ENCODE measurements at places on chromosomes 7 and 10.

- DNase-seq = no peak
Observed at GRCh38 chr10:12513003-12513365, 163.6 kb downstream of the CAMK1D start.

DNA sequence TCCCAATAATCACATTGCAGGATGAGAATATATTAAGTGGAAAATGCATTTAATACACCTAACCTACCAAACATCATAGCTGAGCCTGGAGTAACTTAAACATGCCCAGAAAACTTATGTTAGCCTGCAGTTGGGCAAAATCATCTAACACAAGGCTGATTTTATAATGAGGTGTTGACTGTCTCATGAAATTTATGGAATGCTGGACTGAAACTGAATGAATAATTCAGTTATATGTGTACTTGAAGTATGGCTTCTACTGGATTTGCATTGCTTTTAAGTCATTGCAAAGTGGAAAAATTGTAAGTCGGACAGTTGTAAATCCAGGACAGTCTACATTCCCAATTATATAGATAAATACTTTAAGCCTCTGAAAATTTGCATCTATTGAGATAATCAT lies 5.4 kb downstream of the SFTPA1 start:
- DNase-seq = no peak

DNA sequence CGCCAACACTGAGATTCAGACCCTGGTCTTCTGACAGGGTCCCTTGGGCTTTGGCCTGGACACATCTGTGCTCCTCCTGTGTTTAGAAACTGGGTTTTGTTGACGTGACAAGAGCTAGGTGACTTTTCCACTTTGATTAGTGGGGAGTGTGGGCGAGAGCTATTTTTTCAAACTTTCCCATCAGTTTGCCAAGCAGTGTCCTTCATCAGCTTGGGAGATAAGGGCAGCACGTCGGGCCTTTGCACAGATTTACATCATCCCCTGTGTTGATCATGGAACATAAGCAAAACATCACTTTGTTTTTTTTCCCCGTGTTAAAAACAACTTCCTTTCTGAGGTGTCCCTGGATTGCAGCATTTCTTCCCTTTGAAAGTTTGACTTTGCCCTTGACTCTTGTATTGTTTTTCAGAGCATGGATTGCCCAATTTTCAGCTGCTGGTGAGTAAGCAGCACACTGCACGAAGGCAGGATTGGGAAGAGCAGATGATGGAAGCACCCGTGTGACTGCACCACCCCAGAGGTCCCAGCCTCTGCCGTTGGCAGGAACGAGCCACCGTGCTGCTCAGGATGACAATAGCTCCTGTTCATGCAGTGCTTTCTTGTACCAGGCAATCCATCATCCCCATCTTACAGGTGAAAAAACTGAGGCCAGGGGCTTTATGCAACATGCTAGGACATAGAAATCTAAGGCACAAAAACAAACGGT lies 6.4 kb upstream of the IGFBP1 start:
- DNase-seq = no peak

DNA sequence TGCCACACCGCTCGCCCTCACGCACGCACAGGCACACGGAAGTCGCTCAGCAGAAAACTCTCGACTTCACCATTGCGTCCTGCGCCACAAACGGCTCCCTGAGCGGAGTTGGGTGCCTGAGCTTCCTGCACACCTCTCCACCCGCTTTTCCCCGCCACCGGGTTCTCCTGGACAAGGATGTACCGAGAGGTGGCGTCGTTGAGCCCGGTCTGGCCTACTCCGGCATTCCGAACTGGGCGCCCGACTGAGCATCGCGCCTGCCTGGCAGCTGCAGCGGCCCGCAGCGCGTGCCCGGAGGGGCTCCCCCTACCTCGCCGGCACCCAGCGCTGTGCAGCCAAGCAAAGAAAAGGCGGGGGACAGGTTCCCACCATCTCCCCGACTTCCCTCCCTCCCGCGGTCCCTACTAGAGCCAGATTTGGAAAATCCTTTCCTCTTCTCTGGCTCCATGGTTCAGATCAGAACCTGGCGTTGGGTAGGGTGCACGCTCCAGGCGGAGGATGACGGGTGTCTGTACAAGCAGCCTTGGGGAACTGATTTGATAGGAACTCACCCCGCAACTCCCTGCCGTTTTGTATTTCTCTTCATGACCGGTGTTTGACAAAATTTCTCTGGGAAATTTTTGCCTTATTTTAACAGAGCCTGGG lies 1.7 kb downstream of the SORCS3 start:
- no peak for DNase-seq

- no peak for DNase-seq
Observed at GRCh38 chr7:9264395-9264794, 831.0 kb downstream of the NXPH1 start.

- no peak for DNase-seq
Observed at GRCh38 chr10:131816941-131817700, 83.7 kb upstream of the PPP2R2D start.

DNA sequence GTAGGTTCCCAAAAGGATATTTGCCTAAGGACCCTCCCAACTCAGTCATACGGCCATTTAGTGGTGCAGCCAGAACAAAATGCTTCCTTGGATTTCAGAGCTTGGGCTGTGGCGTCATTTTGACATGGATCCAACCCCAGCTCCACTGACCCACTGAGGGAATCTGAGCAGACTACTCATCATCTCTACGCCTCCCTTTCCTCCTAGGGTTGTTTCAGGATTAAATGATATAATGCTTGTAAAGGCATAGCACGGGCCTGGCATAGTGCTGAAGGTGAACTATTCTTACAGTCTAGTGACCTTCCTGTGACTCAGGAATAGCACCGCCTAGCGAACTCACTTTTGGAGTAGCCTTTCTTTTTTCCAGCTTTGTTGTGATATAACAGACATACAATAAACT lies 70.3 kb upstream of the LOXL4 start:
- no peak for DNase-seq

DNA sequence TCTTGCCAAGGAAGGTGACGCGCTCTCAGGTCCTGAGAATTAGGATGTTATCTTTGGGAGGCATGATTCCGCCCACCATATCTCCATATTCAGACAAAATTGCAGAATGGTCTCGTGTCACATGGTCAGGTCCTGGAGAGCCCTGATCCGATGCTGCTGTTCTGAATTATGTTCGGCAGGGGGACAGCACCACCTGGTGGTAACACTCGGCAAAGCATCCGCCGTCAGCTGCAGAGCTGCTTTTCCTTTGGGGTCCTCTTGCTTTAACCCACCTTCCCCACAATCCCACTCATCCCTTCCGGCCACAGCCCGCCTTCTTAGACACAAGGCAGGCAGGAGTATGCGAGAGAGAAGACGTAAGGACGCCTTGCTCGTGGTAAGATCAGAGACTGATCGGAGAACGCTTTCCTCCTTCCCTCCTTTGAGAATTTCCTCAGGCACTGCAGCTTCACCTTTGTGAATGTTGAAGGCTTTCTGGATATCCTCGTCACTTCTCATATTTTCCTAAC lies 327.8 kb upstream of the C7orf33 start:
- DNase-seq = peak; percentile 52

DNA sequence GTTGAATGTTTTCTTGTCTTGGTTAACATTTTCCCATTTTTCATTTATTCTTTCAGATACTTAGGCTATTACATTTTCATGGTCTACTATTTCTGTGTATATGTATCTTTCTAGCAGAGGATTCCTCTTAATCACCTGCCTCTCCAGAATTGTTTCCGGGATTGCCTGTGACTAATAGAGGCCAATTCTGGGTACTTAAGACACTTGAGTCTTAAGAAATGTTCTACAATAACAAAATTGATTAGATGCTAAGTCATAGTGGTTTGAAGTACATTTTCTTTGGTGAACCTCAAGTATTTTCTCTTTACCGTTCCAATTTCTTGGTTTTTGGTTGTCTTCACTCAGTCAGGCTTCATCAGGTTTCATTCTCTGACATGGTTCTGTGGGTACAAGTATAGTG lies 26.4 kb downstream of the BBS9 start:
- DNase-seq = no peak

- DNase-seq = no peak
Observed at GRCh38 chr7:55478700-55479099, 93.6 kb downstream of the VOPP1 start.

DNA sequence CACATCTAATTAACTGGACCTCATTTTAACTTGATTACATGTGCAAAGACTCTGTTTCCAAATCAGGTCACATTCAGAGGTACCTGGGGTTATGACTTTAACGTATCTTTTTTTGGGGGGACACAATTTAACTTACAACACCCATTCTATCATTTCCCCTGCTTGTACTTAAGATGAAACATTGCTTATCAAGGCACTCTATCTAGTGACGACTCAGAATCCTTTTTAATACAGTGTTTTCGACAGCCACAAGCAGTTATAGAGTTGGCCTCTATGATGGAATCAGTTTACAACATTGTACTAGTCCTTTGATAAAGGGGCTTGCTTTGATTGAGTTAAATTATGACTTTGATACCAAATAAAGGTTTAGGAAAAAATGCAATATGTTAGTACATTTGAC lies 22.7 kb downstream of the BBS9 start:
- no peak for DNase-seq

DNA sequence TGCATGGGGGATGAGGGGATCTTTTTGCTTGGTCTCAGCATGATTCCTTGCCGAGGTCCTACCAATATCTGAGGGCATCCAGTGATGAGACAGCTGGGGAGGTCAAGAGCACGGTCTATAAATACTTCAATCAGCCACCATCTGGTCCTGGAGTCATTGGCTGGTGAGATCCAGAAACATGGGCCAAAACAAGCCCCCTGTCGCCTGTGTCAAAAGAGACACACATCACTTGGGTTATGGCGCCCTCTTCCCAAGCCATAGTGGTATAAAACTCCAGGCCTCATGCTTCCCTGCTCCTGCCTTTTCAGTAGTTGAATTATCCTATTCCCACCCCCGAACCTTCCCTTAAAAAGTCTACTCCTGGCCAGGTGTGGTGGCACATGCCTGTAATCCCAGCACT lies 60.9 kb downstream of the SLC35B4 start:
- no peak for DNase-seq

DNA sequence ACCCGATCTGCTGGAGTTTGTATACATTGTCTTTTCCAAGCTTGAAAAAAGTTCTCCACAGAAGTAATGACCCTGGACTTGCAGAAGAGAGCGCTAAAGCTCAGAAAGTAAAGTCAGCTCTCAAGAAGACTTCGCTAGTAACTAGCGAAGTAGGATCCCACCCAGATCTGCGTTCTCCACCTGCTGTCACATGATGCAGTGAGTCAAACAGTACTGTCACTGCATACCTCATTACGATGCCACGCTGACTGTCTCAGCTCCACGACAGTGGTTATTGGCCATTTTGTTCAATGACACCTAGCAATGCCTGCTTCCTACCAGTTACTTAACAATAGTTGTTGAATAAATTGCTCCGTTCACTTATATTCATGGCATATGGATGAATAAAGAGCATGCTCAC lies 29.7 kb upstream of the SEC61G start:
- no peak for DNase-seq

- no peak for DNase-seq
Observed at GRCh38 chr10:11846542-11846941, 23.4 kb downstream of the PROSER2 start.

GRCh38 chr7:112759905-112760304 lies 30.3 kb downstream of the TMEM168 start:
- no peak for DNase-seq

- DNase-seq = no peak
Observed at GRCh38 chr7:7568553-7568952, 1.9 kb downstream of the MIOS start.

DNA sequence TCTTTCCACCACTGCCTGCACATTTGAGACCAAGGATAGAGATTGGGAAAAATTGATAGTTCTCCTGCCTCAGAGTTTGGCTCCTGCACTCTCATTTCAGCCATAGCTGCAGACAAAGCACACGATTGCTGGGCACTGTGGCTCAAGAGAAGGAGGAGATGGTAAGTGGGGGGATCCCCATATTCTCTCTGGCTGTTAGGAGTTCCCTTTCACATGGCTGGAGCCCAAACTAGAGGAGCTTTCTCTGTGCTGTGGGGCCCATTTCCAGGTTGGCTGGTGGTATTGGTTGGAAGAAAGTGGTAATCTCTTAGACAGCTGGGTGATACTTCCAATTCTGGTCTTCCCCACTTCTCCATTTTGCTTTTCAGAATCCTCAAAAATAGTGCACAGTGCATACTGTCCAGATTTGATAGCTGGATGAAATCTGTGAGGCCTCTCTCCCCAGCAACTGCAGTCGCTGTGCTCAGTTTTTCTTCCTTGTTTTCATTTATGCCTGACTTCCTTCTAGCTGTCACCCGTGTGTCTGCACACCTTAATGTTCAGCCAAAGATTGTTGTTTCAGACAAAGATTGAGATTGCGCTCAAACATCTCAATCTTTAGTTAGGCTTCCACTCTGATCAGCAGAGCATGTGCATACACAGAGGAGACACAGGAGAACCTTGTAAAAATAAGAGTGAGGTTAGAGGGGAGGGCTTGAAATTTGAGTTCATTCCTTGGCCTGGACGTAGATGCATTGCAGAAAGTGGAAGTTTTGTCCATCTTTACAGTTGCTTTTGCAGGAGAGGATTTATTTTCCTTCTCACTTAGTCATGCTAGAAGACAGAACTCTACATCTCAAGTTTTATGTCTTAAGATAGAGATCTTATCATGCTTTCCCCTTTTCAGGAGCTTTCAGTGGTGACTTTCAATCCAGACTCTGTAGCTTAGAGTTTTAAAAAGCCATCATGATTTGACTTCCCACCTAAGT lies 28.6 kb downstream of the RABGEF1 start:
- DNase-seq = no peak

- no peak for DNase-seq
Observed at GRCh38 chr10:90591629-90592028, 266.2 kb downstream of the HTR7 start.

DNA sequence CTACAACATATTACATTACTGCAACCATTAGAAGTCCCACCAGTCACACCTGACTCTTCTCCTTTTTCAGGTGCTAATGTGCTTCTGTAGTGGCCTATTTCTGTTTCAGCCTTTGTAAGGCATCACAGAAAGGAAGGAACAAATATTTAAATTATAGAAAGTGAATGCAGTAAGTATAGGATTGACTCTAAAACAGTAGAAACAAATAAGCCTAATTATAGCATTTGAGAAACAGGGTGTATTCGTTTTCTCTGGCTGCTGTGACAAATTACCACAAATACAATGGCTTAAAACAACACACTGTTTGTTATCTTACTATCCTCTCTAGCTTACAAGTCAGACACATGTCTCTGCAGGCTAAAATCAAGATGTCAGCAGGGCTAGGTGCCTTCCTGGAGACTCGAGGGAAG lies 69.4 kb downstream of the CCSER2 start:
- no peak for DNase-seq

DNA sequence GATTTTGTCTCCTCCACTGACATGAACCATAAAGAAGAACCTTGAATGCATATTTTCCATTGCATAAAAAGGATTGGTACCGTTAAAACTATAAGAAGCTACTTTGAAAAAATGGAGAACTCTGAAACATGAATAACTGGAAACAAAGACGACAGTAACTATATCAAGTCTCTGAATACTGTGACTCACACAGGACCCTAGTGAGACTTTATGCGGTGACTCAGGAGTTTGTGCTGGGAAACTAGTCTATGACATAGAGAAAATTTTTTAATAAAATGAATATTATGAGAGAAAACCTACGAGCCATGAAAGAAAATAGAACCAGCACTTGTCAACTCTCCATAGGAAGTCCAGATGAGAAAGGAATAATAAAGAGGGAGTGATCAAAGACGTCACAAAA lies 339.9 kb upstream of the ADARB2 start:
- DNase-seq = no peak

GRCh38 chr10:71798308-71798624 lies 24.9 kb upstream of the VSIR start:
- DNase-seq = no peak

Measured in uterus (tissue), 4 donors.